ENCODE measurements at places on chromosomes 12 and 14. TPM values are rescaled to one million over a fixed set of nuclear protein-coding genes. Genes with fewer than 3 reads are reported as not detected.

The PLEKHG7 gene
- polyA plus RNA-seq = not detected

The LPAR5 gene
- polyA plus RNA-seq = not detected

The PTGER2 gene
- 0.43 TPM for polyA plus RNA-seq

The FOXG1 gene
- polyA plus RNA-seq = not detected

The KSR2 gene
- polyA plus RNA-seq = not detected

The ZNF384 gene
- polyA plus RNA-seq = 38.8 TPM

The CD4 gene
- polyA plus RNA-seq = 0.42 TPM

The FIGNL2 gene
- polyA plus RNA-seq = 0.01 TPM

The GALNT8 gene
- polyA plus RNA-seq = 0.02 TPM

The AQP2 gene
- not detected for polyA plus RNA-seq

The HELB gene
- 1.2 TPM for polyA plus RNA-seq

The FZD10 gene
- polyA plus RNA-seq = not detected

The YY1 gene
- 25.8 TPM for polyA plus RNA-seq

The FGF23 gene
- not detected for polyA plus RNA-seq

The NINJ2 gene
- polyA plus RNA-seq = 0.32 TPM

The C12orf76 gene
- 8.9 TPM for polyA plus RNA-seq

GRCh38 chr14:100652744-100653143 is 65.5 kb upstream of the BEGAIN start:
- no peak for DNase-seq

GRCh38 chr12:122028165-122028904 is 6.7 kb downstream of the BCL7A start:
- DNase-seq = no peak

DNA sequence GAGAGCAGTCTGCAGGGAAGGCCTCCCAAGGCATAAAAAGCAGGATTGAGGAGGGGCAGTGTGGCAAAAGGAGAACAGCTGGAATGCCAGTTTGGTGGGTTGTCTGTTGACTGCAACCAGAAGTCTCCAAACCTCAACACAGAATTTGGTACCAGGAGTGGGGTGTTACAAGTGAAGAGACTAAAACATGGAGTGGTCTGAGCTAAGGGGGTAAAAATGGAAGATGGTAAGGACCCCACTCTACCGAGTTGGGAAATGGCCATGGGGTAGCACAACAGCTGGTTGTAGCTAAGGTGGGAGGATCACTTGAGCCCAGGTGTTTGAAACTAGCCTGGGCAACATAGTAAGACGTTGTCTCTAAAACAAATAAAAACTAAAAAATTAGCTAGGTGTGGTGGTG is 17.8 kb upstream of the KLC1 start:
- DNase-seq = no peak

DNA sequence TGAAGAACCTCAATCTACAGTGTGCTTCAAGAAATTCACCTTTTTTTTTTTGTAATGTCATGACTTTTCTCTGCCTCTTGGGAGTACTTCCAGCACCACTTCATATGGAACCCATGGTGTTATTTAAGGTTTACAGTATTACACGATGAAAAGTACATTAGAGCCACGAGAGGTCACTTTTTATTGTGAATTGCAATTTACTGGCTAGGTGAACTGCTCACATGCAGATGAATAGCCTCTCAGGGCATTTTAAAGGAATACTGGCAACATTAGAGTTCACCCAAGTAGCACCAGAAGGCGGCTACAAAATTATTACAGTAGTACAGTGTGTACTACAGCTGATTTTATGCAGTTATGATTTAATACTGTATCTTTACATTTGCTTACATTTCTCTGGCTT is 99.1 kb upstream of the PPP4R3A start:
- no peak for DNase-seq

GRCh38 chr12:62957233-62957953 is 22.4 kb upstream of the PPM1H start:
- DNase-seq = no peak

GRCh38 chr14:75383721-75384120 is 44.1 kb upstream of the JDP2 start:
- DNase-seq = no peak

- DNase-seq = peak; percentile 59
These were observed 42.5 kb upstream of the PPM1H start for GRCh38 chr12:62977418-62977817.

- DNase-seq = no peak
These were observed 13.6 kb upstream of the MLXIP start for GRCh38 chr12:122064780-122065588.

DNA sequence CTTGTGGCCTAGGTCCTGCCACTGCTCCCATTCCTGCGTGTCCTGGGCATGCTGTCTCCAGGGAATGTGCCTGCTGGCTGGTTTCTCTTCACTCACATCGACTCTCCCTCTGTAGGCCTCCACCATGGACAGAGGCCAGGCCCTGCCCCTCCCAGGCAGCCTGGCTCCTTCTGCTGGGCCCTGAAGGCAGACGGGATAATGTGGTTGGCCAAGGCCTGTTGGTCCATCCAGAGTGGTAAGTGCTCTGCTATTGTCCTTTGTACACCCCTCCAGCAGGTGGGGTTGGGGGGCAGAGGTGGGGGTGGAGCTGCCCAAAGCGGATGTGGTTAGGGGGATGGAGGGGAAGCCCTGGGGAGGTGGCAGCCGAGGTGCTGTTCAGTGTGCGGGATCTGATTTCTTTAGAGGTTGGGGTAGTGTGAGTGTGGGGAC is 9.5 kb upstream of the NR4A1 start:
- DNase-seq = no peak

DNA sequence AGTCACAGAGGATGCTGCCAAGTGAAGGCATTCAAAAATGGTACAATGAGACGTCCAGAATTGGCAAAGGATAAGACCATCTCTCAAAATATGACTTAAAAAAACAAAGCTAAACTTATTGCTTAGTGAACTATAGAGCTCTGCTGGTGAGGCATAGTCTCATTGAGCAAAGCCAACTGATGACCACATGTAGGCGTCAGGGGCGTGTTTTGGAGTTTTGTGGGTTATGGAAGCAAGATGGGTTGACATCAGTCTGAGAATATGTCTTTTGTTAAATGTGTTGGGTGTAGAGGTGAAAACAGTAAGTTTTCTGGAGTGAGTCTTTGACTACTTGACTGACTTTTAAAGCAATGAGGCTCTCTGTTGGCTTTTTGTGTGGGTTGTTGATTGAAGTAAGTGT is 47.2 kb downstream of the ATL1 start:
- DNase-seq = no peak

GRCh38 chr12:76544601-76545261 is 14.8 kb downstream of the OSBPL8 start:
- no peak for DNase-seq

DNA sequence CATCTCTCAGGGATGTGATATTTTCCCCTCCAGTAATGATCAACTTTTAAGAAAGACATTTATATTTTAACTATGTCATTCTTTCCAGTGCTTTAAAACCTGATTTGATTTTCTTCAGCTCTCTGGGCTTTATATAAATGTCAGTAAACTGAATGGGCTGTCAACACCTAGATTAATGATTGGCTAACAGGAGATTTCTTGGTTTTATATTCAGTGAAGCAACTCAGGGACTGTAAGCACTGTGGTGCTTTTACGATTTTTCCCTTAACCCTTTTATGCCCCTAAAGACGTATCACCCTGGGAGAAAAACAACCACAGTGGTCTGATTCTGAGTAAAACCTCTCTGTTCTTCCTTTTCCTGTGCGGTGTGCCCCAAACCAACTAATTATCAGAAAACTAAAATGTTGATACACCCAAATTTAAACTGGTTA is 38.0 kb downstream of the PTGER2 start:
- no peak for DNase-seq

- no peak for DNase-seq
These were observed 101.5 kb upstream of the CCDC91 start for GRCh38 chr12:28088566-28089272.

GRCh38 chr12:50772877-50773276 is 9.0 kb downstream of the ATF1 start:
- no peak for DNase-seq

- no peak for DNase-seq
These were observed 383.6 kb downstream of the BCAT1 start for GRCh38 chr12:24565300-24565699.

DNA sequence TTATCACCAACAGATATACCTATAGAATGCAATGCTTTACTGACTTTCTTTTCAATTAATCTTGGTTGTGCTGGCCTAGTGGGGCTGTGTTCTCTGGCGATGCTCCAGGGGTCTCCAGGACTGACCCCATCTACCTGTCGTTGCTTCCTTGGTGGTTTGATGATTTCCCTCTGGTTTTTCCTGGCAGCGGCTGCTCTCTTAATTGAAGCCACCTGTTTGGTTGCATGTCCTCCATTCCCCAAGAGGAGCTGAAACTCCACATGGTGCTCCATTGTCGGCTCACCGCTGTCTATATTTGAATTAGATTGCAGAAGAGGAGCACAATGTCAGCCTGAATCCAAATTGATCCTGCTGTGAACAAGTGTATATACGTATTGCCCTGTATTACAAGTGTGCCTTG is 7.1 kb upstream of the IFNG-AS1 start:
- peak; percentile 27 for DNase-seq

- DNase-seq = no peak
These were observed 149.4 kb downstream of the SLC38A4 start for GRCh38 chr12:46676396-46676795.

GRCh38 chr12:88113871-88114270 is 28.0 kb downstream of the CEP290 start:
- DNase-seq = no peak

GRCh38 chr12:118980407-118981014 is 830 bp upstream of the SRRM4 start:
- no peak for DNase-seq

- DNase-seq = no peak
These were observed 786 bp downstream of the RHEBL1 start for GRCh38 chr12:49068879-49069506.

GRCh38 chr12:67909091-67909531 is 80.1 kb upstream of the IFNG-AS1 start:
- DNase-seq = peak; percentile 97

- DNase-seq = no peak
These were observed 94.3 kb upstream of the PDE3A start for GRCh38 chr12:20274008-20274407.

GRCh38 chr12:123998991-123999359 is 26.0 kb downstream of the ZNF664 start:
- no peak for DNase-seq

DNA sequence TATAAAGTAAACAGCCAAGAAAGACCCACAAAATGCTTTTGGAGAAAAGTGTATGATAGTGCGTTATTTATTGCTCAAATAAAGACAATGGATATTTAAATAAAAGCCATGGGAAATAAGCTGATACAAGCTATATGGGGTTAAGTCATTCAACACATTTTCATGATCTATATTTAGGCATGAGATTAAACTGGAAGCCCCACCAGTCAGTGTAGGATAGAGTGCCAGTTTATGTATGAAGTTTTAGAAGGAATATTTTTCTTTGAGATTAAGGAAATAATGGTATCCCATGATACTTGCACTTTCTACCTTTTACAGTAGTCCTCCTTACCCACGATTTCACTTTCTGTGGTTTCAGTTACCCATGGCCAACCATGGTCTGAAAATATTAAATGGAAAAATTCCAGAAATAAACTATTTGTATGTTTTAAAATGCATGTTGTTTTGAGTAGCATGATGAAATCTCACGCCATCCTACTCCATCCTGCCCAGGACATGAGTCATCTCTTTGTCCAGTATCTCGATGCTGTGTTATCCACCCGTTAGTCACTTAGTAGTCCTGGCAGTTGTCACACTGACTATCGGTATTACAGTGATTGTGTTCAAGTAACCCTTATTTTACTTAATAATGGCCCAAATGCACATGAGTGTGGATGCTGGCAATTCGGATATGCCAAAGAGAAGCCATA is 22.3 kb downstream of the SYT1 start:
- DNase-seq = no peak

- DNase-seq = peak; percentile 17
These were observed 201.1 kb upstream of the TMEM260 start for GRCh38 chr14:56378475-56378877.

DNA sequence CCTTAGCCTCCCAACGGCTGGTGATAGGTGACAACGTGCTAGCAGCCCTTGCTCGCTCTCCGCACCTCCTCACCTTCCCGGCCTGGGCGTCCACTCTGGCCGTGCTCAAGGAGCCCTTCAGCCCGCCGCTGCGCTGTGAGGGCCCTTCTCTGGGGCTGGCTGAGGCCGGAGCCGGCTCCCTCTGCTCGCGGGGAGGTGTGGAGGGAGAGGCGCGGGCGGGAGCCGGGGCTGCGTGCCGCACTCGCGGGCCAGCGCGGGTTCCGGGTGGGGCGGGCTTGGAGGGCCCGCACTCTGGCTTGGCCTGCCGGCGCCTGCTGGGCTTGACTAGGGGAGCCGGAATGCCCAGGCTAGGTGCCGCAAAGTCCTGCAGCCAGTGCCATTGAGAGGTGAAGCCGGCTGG is 131.1 kb downstream of the CCER1 start:
- no peak for DNase-seq

GRCh38 chr14:50447461-50447860 is 50.8 kb upstream of the CDKL1 start:
- DNase-seq = no peak

DNA sequence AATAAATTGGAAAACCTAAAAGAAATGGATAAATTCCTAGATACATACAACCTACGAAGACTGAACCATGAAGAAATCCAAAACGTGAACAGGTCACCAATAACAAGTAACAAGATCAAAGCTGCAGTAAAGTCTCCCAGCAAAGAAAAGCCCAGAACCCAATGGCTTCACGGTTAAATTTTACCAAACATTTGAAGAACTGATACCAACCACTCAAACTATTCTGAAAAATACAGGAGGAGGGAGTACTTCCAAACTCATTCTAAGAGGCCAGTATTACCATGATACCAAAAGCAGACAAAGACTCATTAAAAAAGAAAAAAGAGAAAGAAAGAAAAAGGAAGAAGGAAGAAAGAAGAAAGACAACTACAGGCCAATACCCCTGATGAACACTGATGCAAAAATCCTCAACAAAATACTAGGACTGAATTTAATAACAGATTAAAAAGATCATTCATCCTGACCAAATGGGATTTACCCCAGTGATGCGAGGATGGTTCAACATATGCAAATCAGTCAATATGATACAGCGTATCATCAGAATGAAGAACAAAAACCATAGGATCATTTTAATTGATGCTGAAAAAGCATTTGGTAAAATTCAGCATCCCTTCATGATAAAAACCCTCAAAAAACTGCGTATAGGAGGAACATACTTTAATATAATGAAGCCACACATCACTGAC is 26.9 kb upstream of the CCDC88C start:
- DNase-seq = no peak

DNA sequence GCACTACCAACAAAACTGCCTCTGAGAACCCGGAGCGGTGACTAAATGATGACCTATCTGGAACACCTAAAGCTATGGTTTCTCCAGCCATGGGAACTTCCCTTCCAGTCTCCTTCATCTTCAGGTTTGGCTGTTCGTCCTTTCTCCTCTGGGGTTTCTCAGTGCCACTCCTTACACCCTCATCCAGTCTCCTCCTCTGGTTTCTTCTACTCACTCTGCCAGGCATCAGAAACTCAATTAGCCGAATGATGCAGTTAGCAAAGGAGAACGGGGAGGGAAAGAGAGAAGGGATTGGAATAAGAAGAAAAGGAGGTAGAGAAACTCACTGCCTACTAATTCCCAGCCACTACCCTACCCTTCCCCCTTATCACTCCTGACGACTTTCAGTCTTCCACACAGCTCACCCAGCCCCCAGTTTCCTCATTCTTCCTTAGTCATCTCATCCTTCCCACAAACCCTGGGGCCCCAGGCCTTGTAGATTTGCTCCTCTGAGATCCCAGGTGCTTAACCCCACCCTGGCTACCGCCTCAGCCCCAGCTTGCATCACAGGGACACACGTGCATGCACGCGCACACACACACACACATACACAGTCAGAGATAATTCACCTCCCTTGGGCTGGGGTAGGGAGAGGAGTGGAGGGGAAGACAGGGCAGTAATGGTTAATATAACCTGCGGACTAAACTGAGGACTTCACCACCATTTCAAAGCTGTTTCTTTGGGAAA is 13.0 kb downstream of the FGD6 start:
- DNase-seq = no peak

All from BJ (cell line).